ENCODE measurements at places on chromosomes 12 and 14.
A peak's percentile ranks its signal among the peaks of the same experiment; 100 is the strongest.

DNA sequence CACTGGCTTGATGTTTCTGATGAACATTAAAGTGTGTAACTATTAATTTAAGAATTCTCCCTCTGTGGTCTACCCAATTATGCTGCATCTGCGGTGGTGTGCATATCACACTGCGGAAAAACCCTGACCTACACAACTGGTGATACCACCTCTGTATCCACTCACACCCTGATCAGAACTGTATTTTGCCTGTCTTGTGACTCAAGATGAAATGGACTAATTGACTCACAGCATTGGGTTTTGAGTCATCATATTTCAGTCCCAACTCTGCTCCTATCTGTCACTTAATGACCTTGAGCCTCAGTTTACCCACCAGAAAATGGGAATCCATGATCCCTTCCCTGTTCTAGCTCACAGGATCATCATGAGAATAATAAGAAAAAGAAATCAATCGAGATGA, 65.6 kb downstream of the NUAK1 start:
- DNase-seq: no peak

GRCh38 chr14:90193925-90194324, 62.4 kb upstream of the PSMC1 start:
- DNase-seq: peak; percentile 12

GRCh38 chr14:24311837-24312615, 724 bp downstream of the LTB4R start:
- no peak for DNase-seq

DNA sequence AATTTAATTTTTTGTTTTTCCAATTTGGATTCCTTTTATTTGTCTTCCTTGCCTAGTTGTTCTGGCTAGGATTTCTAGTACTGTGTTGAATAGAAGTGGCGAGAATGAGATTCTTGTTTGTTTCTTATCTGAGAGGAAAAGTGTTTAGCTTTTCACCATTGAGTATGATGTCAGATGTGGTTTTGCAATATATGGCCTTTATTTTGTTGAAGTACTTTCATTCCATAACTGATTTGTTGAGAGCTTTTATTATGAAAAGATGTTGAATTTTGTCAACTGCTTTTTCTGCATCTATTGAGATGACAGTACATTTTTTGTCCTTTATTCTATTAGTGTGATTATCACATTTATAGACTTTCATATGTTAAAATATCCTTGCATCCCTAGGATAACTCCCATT, 462.0 kb downstream of the CCDC91 start:
- DNase-seq: no peak

GRCh38 chr12:21305661-21306060, 29.1 kb downstream of the SLCO1A2 start:
- DNase-seq: no peak

DNA sequence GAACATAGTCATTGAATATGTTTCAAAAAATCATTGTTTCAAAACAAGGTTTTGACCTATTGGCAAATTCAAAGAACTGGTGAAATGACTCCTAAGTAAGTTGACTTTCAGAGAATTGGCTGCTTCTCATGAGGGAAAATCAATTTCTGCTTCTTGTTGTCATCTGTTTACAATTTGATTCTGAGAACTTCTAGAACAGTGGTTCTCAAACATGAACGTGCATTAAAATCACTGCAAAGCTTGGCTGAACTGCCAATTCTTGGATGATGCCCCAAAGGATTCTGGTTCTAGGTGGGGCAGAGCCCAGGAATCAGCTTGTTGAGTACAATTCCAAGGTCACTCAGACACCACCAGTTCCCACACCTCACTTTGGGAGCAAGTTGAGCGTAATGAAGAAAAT, 83.9 kb downstream of the ZFP36L1 start:
- DNase-seq: no peak

DNA sequence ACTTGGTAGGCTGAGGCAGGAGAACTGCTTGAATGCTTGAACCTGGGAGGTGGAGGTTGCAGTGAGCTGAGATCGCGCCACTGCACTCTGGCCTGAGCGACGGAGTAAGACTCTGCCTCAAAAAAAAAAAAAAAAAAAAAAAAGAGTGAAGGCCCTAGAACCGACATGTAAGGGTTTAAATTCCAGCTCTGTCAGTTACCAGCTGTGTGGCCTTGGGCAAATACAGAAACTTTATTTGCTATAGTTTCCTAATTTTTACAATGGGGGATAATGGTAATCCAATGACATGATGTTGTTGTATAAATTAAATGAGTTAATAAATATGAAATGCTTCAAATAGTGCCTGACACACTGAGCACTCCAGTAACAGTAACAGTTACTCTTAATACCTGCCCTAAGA, 19.6 kb upstream of the PYGL start:
- no peak for DNase-seq

DNA sequence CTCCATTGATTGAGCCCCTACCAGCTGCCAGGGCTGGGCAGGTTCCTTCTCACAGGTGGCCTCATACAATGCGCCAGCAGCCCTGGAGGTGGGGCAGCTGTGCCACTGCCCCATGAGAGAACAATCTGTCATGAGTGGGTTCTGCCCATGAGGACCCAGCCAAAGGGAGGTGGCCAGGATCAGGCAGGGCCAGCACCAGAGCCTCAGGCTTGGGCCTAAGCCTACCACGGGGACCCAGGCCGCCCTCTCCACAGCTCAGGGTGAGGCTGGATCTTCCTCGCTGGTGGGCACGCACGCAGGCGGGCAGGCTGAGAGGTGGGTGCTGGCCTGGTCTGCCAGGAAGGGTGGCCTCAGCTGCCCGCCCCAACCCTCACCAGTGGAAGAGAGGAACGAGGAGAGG, 110.7 kb downstream of the KIF26A start:
- no peak for DNase-seq

GRCh38 chr12:80567401-80567800, 123.4 kb downstream of the PTPRQ start:
- DNase-seq: no peak

DNA sequence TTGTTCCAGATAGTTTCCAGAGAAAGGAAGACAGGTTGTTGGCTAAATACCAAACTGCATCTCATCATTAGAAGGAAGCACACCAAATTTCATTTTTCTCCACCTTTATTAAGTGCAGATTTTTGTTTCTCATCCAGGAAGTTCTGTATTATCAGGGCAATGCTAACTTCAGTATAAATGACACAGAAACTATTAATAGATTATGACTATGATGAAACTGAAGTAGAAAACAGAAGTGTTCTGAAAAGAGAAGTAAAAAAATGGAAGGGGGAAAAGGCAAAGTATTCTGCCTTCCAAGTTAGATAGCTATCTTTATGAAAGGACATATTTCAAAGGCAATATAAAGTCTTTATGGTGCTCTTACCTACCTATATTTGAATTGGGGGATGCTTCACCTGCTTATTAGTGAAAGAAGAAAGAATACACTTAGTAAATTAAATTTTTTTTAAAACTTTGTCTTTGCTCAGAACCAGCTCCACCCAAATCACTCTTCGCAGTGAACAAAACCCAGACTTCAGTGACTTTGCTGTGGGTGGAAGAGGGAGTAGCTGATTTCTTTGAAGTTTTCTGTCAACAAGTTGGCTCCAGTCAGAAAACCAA, 223.9 kb downstream of the PTPRO start:
- DNase-seq: no peak

GRCh38 chr14:38887696-38888095, 215.3 kb downstream of the SEC23A start:
- DNase-seq: no peak

GRCh38 chr12:46825591-46826414, at the start of gene SLC38A4:
Gene SLC38A4 (minus strand): TSS chr12:46825997. CDS start chr12:46793071, 32,926 bp downstream.
- no peak for DNase-seq

DNA sequence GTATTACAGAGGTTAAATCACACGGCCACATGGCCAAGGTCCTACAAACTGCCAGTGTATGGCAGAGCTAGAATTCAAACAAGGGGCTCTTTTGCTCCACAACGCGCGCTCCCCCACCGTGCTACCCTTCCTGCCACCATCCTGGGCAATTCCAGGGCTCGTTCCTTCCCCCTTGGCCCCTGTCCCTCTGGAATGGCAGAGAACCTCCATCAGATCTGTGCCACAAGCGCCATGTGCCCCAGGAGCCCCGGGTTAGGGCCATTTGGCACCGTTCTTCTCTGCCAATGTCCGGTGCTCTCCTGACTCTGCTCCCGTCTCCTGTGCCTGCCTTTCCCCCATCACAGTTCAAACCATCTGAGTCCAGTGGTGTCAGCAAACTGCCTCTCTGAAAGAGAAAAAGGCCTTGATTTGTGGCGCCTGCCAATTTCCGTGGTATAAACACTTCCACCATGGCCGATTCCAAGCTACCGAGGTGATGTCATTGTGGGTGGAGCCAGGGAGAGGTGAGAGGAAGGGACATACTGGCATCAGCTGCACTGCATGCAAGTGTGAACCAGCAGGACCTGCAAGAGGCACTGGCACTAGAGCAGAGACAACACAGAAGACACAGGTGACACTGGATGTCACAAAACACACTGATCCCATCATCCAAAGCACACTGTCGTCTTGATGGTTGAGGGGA, 163.1 kb downstream of the CALM1 start:
- no peak for DNase-seq

GRCh38 chr14:38254571-38255407, 1.1 kb downstream of the CLEC14A start:
- DNase-seq: no peak

- no peak for DNase-seq
Observed at GRCh38 chr12:60148831-60149230, 553.0 kb downstream of the SLC16A7 start.

DNA sequence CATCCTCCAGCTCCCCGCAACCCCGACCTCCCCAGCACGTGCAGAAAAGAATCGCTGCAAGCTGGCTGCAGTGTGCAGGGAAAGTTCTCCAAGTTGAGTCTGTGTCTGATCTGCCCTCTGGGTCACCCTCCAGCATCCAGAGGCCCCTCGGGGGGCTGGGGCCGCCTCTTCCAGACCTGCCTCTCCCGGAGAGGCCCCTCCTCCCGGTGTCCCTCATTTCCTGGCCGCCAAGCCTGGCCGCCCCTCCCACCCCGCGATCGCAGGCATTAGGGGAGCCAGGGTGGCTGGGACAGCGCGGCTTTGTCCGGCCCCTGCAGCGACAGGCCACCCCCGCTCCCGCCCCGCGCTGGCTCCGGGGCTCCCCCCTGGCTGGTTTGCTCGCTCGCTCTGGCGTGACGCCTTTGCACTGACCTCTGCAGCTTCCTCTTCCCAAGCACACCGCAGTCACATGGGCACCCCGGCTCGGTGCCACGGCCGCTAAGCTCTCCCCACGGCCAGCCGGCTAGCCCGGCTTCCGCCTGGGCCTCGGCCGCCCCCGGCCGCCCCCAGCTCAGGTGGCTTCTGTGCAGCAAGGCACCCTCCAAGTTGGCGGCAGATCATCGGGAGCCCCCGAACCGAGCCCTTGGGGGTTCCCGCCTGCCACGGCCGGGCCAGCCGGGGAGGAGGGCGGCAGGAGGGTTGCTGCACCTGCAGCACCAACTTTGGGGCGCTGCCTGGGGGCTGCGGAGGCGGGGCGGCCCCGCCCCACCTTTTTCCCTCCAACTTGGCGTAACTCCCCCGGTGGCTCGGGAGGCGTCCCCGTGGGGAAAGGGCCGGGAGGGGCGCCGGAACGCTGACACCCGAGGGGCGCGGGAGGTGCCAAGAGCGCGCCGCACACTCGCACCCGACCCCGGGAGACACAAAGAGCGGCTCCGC, 43.7 kb downstream of the KDM2B start:
- peak; percentile 43 for DNase-seq

DNA sequence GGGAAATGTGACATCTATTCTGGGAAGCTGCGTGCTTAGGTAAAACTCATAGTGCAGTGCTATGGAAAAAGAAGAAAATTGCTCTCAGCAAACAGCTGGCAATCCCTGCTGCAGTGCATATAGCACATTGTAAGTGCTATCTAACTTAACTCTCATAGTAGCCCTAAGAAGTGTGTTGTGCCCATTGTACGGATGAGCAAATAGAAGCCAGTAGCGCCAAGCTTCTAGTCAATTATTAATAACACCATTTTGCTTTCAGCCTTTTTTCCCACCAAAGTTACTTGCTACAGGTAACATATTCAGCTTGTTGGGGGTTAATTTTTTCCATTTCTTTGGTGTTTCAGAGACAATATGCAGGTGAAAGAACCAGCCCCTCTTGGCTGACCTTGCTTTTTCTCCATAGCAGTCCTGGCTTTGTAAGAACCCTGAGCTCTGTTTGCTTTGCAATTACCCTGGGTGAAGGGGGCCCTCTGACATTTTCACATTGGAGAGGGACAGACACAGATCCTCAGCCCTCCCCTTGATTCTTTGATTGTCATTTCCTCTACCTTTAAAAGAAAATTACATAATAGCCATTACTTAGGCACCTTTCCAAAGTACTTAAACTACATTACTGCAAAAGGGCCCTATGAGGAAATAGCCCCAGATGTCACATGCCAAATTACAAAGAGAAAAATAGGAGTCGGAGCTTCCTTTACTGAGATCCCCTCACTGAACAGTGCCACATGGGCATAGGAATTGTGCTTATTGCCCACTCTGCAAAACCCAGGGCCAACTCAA, 576.2 kb upstream of the TBX3 start:
- DNase-seq: no peak

DNA sequence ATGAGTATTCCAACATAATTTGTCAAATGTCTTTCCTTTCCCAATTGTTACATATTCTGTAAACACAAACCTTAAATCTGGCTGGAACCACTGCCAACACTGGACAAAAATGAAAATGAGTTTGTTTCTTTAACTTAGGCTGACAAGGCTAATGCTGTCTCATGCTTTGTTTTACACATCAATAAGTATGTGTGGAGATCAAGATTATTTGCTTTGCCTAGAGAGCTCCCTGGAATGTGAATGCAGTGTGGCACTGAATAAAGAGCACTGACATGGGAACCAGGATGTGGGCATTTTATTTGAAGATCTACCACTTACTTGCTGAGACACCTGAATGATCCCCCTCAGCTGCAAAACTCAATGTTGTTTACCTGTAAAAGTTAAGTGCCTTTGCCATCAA, 61.7 kb downstream of the RALGAPA1 start:
- no peak for DNase-seq

DNA sequence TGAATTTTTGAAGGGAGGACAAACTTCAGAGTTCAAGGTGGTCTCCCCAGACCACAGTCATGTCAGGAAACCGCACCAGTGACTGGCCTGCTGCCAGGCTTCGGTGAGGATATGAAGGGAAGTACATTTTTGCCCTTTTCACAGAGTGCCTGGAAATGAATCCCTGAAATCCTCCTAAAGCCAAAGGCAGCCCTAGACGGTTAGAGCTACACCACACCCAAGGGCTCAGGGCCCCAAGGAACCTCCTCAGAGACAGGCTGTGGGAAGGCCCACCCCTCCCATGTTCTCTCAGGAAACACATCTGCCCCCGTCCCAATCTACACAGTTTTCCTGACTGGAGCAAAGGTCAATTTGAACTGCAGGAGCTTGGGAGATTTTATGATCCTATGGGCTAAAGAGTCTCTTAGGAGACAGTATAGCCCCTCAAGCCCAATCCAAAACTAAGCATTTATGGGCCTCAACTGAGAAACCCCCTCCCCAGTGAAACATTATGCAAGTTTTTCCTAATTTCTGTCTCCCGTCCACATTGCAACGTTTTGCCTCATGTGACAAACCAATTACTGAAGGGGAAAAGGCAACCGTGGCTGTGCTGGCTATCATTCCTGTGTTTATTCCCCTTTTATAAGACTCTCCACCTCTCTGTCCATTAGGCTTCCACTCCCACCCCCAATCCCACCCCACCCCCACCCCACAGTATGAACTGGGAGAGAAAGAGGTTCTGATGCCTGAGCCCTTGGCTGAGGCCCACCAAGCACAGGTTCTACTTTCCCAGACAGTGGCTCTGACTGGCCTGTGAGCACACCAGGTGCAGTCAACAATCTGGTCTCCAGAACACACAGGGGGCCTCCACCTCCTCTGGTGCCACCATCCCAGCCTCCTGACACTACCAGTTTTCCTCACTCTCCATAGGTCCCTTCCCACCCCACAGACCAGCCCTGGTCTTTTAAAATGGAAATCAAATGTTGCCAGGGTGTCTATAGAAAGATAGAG, 9.6 kb upstream of the RNASE1 start:
- no peak for DNase-seq

GRCh38 chr12:120677765-120678473, 9.0 kb upstream of the MLEC start:
- DNase-seq: no peak
